Activated naive CD4-positive, alpha-beta T cell treated with anti-CD3 and anti-CD28 coated beads, Interleukin-2, amount 50 U/mL, for 16 hours (primary cell): ENCODE measurements at places on chromosomes 3 and 15.

DNA sequence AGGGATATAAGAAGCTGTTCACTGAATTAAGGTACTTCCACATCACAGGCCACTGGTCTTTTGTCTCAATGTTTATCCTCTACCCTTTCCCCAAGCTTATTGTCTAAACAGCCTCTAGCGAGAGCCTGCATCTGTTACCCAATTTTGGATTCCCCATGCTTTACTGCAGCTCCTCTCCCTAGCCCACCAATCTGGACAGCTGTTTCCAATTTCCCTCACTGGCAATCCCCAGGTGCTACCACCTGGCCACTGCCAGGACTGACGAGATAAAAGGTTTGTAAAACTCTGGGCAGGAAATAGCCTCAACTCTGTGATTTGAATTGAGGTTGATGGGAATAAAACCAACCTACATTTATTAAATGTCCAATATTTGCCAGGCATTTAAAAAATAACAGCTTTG lies 58.0 kb upstream of the TEX9 start:
- no peak for DNase-seq

DNA sequence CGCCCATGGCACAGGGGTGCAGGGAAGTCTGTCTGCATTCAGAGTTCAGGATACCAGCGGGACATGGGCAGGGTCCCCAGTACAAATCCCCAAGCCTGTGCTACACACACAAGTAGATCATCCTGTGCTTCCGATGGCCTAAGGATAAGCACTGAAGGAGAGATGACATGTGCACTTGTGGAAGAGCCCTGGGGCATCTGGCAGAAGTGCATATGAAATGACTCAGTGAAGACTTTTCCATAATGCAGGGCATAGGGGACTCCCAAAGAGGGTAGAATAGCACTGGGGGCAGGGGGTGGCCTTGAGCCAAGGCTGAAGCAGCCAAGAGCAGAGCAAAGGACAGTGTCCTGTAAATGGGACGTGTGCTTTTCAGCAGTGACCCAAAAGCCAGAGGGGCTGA lies 22.9 kb downstream of the ADAMTS17 start:
- DNase-seq, result no peak

GRCh38 chr3:148866261-148866660 lies 1.2 kb downstream of the CPA3 start:
- no peak for DNase-seq

DNA sequence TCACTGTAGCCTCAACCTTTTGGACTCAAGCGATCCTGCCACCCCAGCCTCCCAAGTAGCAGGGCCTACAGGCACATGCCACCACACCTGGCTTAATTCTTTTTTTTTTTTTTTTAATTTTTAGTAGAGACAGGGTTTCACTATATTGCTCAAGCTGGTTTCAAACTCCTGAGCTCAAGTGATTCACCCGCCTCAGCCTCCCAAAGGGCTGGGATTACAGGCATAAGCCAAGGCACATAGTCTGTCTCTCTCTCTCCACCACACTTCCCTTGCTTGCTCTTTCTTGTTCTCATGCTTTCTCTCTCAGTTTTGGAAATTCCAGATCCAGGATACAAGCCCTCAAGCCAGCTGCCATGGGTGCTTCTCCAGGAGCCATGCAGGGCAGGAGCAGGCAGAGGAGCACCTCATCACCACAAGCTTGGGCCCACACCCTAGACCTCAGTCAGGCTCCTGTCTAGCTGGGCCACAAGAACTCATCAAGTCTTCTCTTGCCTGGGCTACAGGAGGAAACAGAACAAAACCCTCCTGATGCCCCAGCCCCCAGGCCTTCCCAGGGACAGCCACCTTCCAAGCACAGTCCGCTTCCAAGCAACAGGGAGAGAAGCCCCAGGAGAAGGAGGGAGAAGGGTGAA lies 145.3 kb upstream of the LPP start:
- no peak for DNase-seq

- no peak for DNase-seq
Measured at GRCh38 chr3:71991046-71991445, 206.1 kb upstream of the PROK2 start.

DNA sequence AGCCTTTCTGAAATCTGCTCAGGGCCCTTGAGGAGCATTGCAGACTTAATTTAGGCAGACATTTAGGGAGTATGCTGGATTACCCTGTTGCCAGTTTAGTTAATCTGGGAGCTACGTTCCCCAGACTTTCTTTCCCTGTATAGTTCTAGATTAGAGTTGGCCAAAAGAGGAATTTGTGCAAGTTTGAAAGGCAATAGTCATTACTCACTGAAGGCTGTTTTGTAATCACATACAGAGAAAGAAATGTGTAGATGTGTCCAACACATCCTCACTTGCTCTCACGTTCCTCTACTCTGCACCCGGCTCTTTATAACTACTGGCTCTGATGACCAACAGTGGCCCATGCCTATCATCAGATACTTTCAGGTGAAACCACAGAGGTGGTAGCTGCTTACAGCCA lies 24.2 kb downstream of the MASP1 start:
- DNase-seq, result no peak

- DNase-seq, result no peak
Measured at GRCh38 chr3:124352149-124352539, 360.2 kb upstream of the ROPN1 start.

DNA sequence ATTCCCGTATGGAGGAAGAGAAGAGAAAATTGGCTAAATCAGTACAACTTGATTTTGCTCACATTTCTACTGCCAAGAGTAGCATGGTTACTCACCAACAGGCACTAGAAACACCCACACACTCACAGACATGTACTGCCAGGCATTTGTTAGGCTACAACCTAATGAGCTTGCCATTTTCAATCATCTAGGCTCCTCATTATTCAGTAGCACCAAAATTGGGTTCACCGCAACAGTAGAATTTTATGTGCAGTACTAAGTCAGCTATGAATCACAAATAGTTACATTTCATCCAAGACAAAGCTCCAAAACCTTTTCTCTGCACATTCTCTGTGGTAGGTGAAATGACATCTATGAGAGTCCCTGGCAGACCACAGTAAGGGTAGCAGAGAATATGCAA lies 15.0 kb upstream of the THUMPD3 start:
- DNase-seq, result no peak

GRCh38 chr3:52086976-52087663 lies 30.7 kb upstream of the DUSP7 start:
- no peak for DNase-seq

GRCh38 chr3:58784888-58785287 lies 118.3 kb upstream of the FAM3D start:
- DNase-seq, result no peak

DNA sequence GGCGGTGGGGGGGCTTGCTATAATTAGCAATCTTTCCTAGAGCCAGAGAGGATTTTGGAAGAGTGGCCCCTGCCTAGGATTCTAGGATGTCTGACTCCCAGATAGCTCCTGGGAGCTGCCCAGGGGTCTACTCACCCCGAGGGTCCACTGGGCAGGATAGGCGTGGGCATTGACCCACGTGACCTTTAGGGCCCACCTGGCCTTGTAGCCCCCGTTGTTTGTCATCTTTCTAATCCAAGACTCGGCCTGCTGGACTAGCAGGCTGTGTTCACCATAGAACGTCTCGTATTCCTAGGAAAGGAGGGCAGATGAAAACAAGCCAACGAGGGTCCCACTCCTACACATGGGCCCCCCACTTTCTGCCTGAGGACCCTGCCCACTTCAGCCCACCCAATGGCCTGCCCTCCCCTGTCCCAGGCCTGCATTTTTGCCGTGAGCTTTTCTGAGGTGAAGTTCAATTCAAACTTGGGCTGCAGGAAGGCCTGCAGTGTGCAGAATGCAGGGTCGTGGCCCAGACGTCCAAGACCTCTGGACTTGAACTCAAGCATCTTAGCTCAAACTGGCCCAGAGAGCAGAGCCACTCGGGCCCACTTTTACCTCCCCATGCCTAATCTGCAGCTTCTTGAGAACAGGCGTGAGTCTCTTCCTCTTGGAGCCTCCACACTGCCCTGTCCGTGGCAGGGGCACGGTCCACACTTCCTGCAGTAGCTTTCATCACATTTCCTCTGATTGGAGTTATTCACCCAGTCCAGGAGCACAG lies 41.5 kb downstream of the MUC4 start:
- no peak for DNase-seq

DNA sequence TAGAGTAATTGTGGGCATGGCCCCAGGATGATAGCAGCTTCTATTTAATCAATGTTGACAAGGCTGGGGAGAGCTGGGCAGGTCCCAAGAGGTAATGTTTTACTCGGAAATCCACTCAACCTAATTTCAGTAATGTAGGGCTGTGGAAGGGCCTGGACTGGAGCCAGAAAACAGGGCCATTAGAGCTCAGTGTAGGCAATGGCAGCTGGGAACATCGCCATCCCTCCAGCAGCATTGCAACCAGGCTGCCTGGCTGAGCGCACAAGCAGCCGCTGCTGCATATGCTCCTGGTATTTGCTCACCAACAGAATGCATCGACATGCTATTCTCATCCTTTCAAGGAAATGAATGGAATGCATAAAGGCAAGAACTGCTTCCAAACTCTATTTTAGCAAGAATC lies 90.0 kb downstream of the GAP43 start:
- DNase-seq, result no peak

DNA sequence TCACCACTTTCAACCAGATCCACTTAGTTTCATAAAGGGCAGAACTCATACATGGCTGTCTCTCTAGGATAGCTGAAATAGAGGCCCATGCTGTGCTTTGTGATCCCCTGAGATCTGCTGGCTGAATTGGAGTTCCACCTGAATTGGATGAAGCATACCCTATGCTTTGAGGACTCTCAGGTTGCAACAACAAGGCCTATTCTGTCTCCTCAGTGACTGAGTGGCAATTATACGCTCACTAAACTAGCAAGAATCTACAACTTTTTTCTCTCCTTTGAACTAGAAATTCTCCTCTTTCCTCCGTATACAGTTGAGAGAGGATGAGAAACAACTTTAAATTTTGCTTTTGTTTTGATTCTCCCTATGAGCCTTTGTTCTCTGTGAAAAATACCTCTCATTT lies 348.7 kb downstream of the LSAMP start:
- DNase-seq, result no peak

DNA sequence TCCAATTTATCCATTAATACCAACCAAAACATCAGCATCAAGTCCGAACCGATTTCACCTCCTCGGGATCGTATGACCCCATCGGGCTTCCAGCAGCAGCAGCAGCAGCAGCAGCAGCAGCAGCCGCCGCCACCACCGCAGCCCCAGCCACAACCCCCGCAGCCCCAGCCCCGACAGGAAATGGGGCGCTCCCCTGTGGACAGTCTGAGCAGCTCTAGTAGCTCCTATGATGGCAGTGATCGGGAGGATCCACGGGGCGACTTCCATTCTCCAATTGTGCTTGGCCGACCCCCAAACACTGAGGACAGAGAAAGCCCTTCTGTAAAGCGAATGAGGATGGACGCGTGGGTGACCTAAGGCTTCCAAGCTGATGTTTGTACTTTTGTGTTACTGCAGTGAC lies 20.8 kb downstream of the LYSMD4 start:
- no peak for DNase-seq

GRCh38 chr3:147471741-147472140 lies 62.6 kb downstream of the ZIC1 start:
- no peak for DNase-seq

DNA sequence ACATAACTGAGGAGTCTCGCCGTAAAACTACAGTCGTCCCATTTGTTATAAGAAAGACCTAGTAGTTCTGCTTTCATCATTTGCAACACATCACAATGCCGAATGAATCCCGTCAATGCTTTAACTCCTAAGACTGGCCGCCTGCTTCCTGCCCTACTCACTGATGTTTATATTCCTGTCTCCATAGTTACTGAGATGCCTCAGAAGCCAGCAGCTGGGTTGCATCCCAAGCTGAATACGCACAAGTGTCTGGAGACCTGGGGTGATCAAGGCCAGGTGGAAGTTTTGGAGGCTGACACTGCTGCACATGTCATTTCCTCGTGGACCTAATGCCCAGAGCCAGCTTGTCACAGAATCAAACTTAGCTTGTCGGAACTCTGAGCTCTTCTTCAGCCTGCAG lies 95.2 kb upstream of the UBE2E1 start:
- no peak for DNase-seq

DNA sequence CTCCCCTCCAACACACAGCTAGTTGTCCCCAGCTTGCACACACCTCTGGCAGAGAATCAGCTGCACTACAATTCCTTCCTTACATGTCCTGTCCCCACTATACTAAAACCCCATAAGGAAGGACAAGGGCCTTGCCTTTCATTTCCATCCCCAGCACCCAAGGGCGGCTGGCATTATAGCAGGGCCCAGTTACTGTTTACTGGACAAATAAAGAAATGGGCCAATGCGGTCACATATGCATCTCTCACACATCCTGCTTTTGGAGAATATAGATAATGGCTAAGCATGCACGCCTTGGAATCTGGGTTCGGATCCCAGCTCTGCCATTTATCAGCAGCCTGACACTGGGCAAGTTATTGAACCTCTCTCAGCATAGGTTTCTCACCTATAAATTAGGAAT lies 99.1 kb downstream of the DAPK2 start:
- DNase-seq, result no peak

DNA sequence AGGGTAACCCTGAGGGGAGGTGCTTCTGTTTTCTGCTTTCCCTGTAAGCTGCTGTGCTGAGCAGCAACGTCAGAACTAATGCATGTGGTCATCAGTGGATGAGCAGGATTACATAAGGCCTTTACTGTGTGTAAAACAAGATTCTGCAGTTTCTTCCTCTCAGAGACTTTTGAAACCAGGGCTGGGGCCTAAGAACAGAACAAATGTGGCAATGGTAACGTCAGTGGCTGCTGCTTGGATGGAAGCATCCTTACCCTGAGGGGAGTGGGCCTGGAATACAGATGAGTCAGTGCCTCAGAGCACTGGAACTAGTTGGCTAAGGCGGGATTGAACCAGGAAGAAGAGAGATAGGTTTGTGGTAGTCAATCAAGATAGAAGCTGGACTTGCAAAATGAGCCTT lies 180.2 kb upstream of the KCNH8 start:
- DNase-seq, result no peak

GRCh38 chr3:32056559-32057290 lies 49.7 kb upstream of the GPD1L start:
- DNase-seq, result no peak

DNA sequence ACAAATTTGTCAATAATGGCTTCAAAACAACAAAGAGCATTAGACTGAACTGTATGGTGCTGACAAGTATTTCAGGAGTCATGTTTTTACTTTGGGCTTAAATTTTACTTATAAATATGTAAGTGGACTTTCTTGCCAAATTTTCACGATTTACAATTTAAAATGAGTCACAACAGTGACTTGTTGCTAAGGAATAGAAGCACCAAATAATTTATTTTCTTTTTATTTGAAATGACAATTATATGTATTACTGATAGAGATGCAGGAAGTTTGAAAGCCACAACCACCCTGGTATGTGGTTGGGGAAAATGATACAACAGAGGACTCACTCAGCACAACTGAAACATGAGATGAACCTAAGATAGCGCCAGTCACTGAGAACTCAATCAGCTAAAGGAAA lies 90.3 kb downstream of the FMN1 start:
- no peak for DNase-seq
